ENCODE measurements at places on chromosomes 2 and 18. TPM values are rescaled to one million over a fixed set of nuclear protein-coding genes. Genes with fewer than 3 reads are reported as not detected.

The SKOR2 gene
- not detected for total RNA-seq

The PRKAG3 gene
- total RNA-seq, result not detected

The SH3BP4 gene
- 20.3 TPM for total RNA-seq

The TMEM178A gene
- total RNA-seq, result 0.38 TPM

The VWA3B gene
- total RNA-seq, result not detected

The RAD51AP2 gene
- total RNA-seq, result 0.11 TPM
